ENCODE measurements at places on chromosomes 7 and 10.

DNA sequence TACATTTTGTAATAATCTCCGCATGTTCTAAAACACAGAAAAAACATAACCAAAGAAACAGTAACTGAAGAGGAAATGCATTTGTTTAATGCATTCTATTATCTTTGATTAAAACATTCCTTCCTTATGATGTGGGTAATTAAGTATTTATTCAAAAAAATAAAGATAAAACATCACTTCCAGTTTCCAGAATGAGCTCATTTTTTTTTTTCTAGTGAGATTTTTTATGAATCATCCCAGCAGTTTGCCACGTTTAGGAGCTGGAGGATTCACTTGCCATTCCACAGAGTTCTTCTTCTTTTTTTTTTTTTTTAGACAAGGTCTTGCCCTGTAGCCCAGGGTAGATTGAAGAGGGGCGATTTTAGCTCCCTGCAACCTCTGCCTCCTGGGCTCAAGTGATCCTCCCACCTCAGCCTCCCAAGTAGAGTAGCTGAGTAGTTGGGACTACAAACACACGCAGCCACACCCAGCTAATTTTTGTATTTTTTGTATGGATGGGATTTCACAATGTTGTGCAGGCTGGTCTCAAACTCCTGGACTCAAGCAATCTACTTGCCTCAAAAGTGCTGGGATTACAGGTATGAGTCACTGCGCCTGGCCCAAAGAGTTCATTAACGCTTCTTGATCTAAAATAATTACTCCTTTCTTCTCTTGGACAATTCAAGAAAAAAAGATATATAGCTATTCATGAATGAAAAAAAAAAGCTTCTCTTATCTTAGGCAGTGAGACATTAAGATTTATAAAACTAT, 177.3 kb downstream of the DKK1 start:
- DNase-seq = no peak

GRCh38 chr10:62056698-62057097, 155.2 kb downstream of the ARID5B start:
- DNase-seq = no peak

GRCh38 chr7:147022056-147022455, 905.5 kb downstream of the CNTNAP2 start:
- DNase-seq = no peak

- no peak for DNase-seq
These were observed 497.9 kb upstream of the GALNT17 start for GRCh38 chr7:70634071-70634470.

DNA sequence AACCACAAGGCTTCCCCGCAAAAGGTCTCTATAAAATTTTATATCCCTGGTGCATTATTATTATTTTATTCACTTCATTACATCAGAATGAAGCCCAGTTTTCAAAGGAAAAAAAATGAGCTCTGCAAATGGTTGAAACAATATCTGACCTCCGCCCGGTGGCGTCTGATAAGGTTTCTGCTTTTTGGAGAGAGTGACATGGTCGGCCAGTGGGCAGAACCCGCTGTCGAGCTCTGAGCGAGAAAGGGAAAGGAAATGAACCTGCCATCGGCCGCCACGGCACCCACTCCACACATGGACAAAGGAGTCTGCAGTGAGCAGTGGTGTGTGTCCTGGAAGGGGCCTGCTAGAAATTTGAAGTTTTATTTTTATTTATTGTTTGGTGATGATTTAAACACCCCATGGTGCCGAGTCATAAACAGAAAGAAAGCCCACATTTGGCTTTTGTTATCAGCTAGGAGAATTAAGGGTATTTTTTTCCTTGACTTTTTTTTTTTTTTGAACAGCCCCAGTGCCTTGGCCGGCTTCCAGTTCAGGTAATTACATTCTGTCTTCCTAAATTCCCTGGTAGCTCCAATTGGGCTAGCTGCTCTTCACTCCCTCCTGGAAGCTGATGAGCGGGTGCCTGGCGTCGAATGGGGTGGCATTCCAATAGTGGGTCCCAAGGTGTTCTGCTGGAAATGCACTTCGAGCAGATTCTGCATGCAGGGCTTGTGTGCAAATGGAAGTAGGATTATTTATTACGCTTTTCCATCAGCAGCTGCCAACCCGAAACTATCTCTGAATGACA, 149.4 kb upstream of the MKI67 start:
- DNase-seq = no peak

GRCh38 chr7:2270495-2270894, 28.5 kb downstream of the NUDT1 start:
- DNase-seq = no peak

DNA sequence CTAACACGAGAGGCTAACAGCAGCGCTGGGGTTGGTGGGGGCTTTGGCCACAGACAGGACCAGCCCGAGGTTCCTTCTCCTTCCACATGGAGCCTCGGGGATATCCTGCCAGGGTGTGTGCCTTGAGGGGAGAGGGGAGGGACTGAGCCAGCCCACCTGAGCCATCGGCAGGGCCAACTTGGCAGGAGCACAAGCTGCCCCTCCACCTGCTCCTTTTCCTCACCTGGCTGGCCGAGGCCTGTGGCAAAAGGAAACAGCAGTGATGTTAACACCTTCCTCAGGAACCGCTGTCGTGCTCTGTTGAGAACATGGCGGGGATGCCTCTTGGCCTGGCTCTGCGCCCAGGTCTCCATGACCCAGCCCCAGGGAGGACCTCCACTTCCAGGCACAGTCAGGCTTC, 255.1 kb upstream of the PPP2R2D start:
- no peak for DNase-seq

GRCh38 chr10:75399461-75400162, 2.0 kb downstream of the ZNF503 start:
- no peak for DNase-seq

DNA sequence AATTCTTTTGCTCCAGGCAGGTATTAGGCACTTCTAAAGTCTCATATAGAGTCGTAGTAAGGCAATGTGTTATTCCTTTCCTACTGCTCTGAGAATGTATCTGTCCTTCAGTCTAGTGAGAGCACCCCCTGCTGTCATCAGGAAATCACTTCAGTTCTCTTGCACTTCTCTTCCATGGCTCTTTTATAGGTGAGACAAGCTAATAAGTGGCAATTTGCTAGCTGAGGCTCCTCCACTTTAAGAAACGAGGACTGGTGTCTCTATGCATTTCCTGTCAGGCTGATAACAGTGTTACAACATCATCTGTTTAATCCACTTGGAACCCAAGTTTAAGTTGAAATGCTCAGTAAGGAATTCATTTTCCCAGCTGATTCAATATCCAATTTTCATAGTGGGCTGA, 350.6 kb downstream of the TFEC start:
- no peak for DNase-seq

- peak; percentile 15 for DNase-seq
These were observed 15.0 kb upstream of the PCBD1 start for GRCh38 chr10:70903262-70903921.

DNA sequence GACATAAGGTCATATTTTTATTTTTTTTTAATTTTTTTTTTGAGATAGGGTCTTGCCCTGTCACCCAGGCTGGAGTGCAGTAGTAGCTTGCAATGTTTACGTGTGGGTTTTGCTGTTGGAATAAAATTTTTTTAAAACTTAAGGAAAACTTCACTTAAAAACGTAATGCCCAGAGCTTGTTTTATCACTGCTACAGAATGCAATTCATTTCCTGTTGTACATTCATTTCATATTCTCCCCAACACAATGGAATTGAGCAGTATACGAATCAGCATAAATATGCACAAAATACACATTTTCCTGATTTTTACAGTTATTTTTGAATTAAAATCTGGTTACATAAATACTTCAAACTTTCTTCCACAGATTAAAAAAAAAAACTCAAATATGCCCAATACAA, 40.3 kb downstream of the RSU1 start:
- DNase-seq = no peak

GRCh38 chr7:17786314-17786852, 153.9 kb downstream of the SNX13 start:
- no peak for DNase-seq

DNA sequence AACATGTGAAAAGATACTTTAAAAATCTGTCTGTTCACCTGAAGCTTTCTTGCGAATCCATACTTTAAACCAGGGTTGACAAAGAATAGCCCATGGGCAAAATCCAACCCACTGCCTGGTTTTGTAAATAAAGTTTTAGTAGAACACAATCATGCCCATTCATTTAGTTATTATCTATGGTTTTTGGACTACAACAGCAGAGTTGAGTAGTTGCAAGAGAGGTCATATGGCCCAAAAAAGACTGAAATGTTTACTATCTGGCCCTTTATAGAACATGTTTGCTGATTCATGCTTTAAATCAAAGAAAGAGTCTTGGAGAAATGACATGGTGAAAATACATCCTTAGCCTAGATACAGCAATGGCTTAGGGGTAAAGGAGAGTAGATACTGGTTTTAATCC, 356.2 kb downstream of the RNLS start:
- DNase-seq = no peak

- no peak for DNase-seq
These were observed 760 bp upstream of the KCTD7 start for GRCh38 chr7:66627881-66628360.

DNA sequence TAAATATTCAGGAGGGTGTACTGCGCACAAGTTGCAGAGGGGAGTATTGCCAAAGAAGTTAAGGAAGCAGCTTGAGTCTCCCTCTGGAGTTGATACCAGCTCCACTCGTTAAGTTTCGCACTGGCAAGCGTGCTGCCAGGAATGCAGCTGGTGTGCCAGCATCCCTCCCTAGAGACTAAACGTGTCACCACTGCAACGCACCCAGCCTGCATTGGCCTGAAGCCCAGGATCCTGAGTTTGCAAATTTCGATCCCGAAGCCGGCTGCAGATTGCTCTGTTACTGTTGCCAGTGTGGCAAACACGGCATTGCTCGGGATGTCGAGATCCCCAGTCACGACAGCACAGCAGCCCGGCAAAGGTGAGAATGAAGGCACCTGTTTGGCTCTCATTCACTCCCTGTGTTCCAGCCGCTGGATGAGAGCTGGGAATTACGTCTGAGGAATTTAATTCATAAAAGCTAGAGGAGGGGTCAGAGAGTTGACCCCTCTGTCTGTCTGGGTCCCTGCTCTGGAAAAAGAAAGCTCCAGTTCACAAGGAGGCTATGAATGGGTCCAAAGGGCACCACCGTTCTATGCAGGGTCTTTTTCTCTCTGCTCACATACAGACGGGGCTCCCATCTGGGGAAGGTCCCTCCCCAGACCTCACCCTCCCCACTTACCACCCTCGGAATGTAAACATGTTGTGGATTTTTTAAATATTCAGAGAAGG, 61.0 kb downstream of the NRP1 start:
- no peak for DNase-seq

- DNase-seq = no peak
These were observed 57.9 kb downstream of the CDCA7L start for GRCh38 chr7:21887779-21888178.

DNA sequence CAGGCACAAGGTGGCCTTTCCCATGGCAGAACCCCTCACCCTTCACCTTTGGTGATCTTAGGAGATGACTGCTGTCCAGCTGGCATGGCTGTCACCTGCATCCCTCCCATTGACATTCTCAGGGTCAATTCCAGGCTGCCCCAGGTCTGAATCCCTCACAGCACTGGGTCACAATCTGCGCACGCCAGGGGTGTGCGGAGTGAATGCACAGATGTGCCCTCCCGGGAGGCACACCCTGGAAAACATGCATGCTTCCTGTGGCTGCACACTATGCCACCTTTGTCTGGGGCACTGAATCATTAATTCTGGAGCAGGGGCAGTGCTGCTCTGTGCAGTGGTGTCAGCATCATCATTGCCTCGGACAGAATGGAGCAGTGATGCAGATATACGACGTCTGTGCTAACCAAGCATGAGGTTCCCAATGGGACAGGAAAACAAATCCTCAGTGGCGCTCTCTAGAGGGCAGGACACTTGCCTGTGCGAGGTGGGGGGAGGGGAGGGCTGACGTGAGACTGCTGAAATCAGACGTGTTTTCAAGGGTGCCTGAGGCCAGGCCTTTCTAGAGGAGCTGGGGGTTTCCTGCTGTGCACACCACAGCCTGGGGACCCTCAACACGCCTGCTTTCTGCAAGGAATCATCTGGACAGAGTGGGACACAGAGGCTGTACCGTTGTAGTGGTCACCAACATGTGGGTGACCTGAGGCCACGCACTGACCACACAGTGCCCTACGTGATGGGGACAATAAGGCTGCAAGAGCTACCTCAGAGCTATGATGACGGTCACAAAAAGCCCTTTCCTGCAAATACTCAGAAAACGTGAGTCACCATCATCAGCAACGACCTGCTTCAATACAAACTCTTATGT, 77.9 kb downstream of the HIPK2 start:
- no peak for DNase-seq

DNA sequence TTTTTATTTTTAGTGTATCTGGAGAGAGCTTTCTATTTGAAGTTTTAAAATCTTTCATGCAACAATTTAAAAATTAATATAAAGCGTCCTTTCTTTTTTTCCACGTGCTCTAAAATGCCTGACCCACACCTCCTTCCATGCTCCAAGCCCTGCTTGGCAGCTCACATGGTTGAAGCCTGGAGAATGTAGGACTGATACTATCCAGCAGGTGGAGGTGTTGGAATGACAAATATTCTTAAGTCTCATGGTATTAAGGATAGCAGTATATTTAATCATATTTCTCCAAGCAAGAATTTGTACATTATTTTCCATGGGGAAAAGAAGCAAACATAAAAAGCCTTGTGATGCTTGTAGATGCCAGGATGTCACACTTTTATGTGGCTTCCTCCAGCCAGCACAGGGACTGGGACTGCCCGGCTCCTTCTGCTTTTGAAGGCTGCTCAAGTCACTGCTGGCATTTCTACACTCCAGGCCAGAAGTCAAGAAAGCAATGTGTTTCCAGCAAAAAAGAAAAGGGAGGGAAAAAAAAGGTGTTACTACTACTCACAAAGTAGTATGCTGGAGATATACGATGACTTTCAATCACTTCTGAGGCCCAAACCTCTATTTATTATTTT, 49.7 kb downstream of the BZW2 start:
- DNase-seq = no peak

- no peak for DNase-seq
These were observed 86.2 kb upstream of the PDGFA start for GRCh38 chr7:605661-606450.

- no peak for DNase-seq
These were observed 4.7 kb upstream of the SLC18A3 start for GRCh38 chr10:49605216-49605938.

GRCh38 chr7:79984210-79984609, 150.4 kb upstream of the GNAI1 start:
- DNase-seq = no peak

GRCh38 chr10:76881477-76882220, 756.0 kb downstream of the KCNMA1 start:
- DNase-seq = no peak

GRCh38 chr10:120217736-120218135, 239.3 kb upstream of the PLPP4 start:
- DNase-seq = no peak

GRCh38 chr10:13899941-13900340, 313.2 kb downstream of the PRPF18 start:
- no peak for DNase-seq
